ENCODE measurements at places on chromosomes 5 and 9.

GRCh38 chr5:60535198-60535597, 164.8 kb downstream of the DEPDC1B start:
- DNase-seq = no peak

DNA sequence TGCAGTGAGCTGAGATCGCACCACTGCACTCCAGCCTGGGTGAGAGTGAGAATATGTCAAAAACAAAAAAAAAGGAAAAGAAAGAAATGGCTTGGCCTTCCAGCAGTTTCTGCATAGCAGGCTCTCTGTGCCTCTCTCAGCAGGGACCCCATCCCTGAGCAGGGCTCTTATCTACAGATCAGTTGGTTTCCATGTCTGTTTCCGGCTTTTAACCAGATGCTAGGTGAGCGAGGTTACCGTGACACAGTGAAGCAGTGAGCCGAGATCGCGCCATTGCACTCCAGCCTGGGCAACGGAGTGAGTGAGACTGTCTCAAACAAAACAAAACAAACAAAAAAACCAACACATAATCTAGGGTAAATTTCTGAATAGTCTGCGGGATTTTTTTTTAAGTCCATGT, 51.4 kb downstream of the COL5A1 start:
- DNase-seq = no peak

DNA sequence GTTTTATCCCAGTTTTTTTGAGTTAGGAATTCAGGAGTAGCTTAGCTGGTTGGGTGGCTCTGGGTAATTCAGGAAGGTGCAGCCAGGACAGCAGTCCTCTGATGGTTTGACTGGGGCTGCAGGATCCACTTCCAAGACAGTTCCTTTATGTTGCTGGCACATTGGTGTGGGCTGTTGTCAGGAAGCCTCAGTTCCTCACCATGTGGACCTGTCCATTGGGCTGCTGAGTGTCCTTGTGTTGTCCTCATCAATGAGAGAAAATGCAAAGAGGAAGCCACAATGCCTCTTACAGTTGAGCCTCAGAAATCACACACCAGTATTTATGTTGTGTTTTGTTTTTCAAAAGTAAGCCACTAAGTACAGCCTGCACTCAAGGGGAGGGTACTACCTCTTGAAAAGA, 140.9 kb downstream of the MAST4 start:
- DNase-seq = no peak

GRCh38 chr9:37010180-37010579, 23.9 kb downstream of the PAX5 start:
- DNase-seq = no peak

DNA sequence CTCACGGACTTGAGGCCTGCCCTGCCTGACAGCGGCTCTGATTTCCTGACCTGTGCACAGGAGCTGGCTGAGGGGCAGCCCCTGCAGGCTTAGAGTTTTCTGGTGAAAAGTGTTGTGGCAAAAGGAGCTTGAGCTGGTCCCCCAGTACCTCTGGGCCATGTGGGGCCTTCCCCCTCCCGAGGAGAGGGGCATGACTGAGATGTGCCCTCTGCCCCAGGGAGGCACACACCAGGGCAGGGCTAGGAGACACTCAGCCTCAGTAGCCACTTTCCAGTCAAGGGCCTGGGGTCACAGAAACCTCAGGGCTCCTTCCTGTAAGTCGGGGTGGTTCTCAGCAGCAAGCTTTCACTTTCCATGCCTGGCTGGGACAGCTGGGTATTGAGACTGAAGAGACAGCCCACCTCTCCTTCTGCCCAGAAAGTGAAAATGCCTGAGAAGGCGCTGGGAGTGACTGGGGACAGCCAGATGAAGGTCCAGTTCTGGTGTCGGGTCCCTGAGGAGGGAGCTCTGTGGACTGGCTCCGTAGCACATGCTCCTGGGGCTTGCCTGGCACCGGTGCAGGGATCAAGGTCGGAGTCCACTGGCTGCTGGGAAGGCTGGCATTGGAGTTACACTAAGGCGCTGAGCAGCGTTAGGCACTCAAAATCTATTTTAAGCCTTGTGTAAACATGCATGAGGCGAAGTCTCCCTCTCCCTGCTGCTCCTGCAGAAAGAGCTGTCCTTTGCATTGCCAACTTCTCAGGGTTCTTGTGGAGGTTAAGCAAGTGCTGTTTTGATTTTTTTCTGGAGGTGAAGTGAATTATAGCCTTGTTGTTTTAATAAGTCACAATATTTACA, 394.9 kb downstream of the GADD45G start:
- no peak for DNase-seq

DNA sequence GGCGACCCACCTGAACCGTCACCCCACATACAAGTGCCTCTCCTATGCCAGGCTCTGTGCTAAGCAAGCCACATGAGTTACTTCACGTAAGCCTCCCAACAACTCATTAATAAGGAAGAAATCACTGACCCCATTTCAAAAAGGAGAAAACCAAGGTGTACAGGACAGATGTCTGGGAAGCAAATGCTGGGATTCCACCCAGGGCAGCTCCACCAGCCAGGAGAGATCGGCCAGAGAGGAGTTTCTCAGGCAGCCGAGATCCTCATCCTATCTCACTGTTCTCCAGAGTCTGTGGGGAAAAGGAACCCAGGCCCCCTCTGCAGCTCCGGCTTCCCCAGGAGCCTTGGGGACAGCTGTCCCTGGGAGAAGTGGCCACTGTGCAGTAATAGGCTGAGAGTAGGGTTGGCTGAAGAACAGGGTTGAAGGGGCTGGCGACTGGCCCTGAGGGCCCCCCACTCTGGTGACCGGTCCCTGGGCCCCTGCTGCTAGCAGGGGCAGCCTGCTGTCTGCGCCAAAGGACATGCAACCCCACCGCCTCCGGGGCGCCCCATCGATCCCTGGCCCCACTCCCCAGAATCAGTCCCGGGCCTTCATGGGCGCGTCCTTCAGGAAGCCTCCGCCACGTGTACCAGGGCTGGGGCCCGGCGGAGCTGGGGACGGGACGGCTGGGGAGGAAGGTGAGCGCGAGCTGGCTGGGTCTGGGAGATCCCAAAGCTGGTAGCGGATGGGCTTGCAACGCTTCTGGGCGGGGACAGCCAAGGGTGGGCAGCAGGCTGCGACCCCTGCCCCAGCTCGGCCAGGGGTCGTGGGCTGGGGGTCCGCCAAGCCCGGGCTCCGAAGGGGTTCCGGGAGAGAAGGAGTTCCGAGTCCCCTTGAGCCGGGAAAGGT, 44.1 kb upstream of the STXBP1 start:
- no peak for DNase-seq

DNA sequence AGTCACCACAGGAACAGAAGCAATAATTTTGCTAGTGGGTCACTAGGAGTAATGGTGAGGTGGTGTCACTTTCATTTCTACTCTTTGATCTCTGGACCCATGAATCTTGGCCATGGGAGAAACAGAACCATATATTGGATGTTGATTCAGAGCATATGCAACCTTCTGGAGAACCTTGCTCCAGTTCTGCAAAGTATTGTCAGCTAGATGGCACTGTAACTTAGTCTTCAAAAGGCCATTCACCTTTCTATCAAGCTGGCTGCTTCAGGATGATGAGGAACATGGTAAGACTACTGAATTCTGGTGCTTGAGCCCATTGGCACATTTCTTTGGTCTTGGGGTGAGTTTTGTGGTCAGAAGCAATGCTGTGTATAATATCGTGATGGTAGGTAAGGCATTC, 129.1 kb upstream of the FBN2 start:
- no peak for DNase-seq

GRCh38 chr9:117149996-117150395, 264.9 kb downstream of the ASTN2 start:
- no peak for DNase-seq

- DNase-seq = no peak
Observed at GRCh38 chr9:114138552-114138971, 16.8 kb upstream of the COL27A1 start.

DNA sequence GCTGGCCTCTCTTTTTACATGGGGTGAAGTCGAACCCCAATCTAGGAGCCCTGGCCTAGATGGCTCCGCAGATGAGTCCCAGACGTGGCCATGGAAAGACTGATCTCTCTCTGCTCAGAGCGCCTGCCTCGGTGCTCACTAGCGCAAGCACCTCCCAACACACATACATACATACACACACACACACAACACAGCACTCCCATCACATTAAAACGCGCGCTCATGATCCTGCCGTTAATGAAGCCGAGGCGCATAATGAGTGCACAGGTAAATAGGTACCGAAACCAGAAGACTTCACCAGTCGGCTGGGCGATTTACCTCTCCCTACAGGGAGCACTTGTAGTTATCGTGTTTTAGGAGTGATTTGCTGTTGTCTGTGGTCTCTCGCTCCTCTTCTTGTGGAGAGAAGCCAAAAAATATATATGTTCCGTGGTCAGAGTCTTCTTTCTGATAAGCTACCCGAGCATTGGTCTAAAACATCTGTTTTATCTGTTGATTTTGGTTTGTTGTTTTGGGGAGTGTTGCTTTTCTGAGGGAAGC, 207.7 kb downstream of the MEF2C start:
- no peak for DNase-seq

GRCh38 chr9:38020151-38021076, 48.6 kb downstream of the SHB start:
- DNase-seq = no peak

GRCh38 chr9:22623236-22623635, 176.6 kb downstream of the DMRTA1 start:
- no peak for DNase-seq

DNA sequence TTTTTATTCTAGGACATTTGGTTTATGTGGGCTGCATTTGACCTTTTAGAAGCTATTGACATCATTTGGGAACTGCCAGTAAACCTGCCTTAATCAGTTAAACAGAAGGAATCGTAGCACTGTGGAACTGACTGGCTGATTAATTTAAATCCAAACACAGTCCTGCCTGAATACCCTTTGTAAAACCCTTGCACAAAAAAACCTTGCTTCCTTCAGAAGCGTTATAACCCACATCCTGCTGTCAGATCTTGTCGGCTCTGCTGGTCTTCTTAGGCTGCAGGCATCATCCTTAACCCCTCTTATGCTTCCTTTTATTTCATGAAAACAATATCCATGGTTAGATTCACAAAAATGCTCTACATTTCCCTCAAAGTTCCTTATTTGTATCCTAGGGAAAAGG, 46.3 kb downstream of the PAM start:
- no peak for DNase-seq

- no peak for DNase-seq
Observed at GRCh38 chr9:125663127-125663526, 43.9 kb downstream of the MAPKAP1 start.

- DNase-seq = peak; percentile 1
Observed at GRCh38 chr5:4700069-4700468, 440.1 kb upstream of the ADAMTS16 start.

- DNase-seq = no peak
Observed at GRCh38 chr5:142690667-142691066, 4.8 kb upstream of the FGF1 start.

DNA sequence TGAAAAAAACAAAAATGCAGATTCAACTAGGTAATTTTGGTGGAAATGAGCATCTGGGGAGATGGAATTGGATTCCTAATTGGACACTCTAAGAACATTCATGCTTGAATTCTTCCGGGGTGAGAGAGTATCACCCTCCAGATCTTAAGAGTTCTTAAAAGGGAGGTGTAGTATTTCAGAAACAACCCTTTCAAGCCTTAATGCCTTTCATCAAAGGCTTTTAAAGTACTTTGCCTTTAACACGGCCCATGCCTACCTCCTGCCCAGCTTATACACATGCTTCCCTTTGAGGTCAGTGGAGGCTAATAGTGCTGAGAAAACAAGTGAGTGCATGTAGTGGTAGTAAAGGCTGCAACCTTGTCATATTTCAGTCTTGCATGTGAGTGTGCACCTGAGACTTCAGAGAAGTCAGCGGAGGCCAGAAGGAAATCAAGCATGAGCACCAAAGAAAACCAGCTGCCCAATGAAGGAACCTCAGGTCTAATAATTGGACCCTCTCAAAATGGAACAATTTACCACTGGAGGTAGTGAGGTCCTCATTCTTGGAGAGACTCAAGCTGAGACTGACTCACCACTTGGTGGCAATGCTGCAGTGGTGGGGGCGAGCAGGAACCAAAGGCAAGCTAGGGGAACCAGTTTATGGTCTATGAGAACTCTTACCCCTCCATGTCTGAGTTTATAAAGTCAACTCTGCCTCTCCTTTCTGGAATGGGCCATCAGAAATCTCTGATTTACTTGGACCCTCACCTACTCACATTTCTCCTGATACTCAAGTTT, 98.4 kb upstream of the GDNF start:
- no peak for DNase-seq

Measured in keratinocyte (primary cell).